ENCODE measurements at places on chromosomes 13 and 19.

DNA sequence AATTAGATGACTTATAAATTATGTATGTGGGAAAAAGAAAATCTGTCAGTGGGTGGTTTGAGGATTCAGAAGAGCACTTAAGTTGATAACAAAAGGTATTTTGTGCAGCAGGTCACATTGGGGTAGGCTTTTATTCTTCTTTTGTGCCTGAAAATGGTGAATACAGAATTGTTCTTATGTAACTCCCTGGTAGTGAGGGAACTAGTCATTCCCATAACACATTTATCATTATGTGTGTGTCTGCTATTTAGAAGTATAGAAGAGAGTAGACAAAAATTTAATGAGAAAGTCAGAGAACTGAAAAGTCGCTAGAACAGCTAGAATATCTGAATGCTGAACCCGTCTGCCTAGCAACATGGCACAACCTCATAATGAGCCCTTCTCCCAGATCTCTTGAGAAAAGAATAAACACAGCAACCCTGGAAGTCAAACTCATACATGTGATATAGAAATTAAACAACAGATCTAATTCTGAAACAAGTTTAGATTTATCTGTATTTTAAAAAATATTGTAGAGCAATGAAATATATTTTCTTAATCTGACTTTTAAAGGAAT, 111.8 kb upstream of the EDNRB start:
- no peak for DNase-seq

DNA sequence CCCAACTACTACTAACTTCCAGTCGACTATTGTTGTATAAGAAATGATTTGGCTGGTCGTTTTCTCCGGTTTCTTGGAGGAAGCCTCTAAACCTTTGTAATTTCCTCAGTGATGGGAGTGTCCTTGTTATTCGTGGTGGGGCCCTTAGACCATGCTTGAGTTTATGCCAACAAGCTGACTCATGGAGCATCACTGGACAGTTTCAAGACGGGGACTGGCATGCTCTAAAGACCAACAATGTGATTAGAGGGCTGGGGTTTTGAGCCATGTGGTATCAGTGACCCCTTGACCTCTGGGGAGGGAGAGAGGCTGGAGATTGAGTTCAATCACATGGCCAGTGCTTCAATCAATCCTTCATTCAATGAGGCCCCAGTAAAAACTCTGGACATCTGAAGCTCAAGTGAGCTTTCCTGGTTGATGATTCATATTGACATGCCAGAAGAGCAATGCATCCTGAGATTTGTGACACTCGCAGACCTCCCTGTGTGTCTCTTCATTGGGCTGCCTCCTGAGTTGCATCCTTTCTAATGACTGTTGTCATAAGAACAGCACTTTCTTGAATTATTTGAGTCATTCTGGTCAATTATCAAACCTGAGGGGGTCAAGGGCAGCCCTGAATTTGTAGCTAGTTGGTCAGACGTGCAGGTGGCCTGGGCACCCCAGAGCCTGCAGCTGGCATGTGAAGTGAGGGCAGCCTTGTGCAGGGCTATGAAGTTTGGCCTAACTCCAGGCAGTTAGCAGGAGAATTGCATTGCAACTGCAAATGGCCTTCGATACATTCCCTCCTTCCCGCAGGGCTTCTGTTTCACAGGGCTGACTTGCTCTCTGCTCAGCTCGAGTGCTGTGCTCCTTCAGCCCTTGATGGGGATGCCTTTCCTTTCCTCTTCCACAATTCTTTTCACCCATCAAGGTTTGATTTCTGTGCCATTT, 246.5 kb downstream of the FGF9 start:
- DNase-seq: no peak

- DNase-seq: no peak
These were observed 23.9 kb upstream of the CXCL17 start for GRCh38 chr19:42466521-42467182.

GRCh38 chr19:11090997-11091702, 1.9 kb downstream of the LDLR start:
- no peak for DNase-seq

DNA sequence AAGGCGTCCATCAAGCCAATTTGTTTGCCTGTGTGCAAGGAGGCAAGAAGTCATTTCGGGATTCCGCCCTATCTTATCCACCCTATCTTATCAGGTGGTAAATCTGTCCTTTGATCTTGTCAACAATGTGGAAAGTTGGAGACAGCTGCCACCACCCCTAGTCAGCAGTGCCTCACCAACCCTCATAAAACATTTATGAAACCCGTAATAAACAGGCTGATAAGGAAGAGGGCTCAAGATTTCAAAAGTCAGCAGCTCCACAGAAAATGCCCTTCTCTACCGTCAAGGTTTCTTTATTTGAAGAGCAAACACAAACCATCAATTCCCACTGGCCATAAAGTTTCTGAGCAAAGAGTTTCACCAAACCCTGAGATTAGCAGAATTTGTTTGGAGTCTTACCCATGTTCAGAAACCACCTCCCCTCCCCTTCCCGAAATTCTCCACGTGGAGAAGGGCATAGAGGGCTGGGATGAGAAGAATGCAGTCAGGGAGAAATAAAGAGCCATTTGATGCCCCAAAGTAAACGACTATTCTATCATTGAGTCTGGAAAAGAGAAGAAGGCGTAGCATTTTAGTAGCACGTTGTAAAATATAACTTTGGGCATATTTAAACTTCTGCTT, 196.0 kb upstream of the GPR12 start:
- DNase-seq: no peak

- DNase-seq: no peak
These were observed 290.1 kb downstream of the DCLK1 start for GRCh38 chr13:35841060-35841521.

- DNase-seq: no peak
These were observed 15.3 kb downstream of the ATP7B start for GRCh38 chr13:51995677-51996551.

- DNase-seq: no peak
These were observed 33.6 kb downstream of the NAXD start for GRCh38 chr13:110648848-110649421.

GRCh38 chr19:55418185-55418584, 10.6 kb upstream of the UBE2S start:
- no peak for DNase-seq

GRCh38 chr19:38251564-38252051, 4.6 kb downstream of the PPP1R14A start:
- no peak for DNase-seq

DNA sequence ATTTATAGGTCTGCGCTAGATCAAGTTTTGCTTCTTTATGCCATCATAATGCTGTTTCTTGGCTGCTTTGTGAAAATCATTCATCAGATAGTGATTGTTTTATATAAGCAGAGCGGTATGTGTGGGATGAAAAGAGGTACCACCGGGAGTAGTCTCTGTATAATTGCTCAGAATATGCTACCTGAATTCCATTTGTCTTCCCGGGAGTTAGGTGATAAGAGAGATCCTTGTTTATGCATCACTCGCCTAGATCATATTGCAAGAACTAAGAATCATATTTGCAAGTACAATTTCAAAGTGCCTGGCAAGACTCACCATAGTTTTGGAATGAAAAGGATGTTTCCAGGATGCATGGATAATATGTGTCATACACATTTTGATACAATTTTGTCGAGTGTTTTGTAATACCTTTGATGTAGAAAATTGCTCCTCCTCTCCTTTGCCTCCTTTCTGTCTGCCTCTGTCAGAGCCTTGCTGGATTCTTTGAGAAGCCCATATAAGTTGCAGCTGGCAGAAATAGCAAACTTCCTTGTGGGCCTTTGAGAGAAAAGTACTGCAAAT, 1306.0 kb upstream of the SLC10A2 start:
- DNase-seq: no peak

DNA sequence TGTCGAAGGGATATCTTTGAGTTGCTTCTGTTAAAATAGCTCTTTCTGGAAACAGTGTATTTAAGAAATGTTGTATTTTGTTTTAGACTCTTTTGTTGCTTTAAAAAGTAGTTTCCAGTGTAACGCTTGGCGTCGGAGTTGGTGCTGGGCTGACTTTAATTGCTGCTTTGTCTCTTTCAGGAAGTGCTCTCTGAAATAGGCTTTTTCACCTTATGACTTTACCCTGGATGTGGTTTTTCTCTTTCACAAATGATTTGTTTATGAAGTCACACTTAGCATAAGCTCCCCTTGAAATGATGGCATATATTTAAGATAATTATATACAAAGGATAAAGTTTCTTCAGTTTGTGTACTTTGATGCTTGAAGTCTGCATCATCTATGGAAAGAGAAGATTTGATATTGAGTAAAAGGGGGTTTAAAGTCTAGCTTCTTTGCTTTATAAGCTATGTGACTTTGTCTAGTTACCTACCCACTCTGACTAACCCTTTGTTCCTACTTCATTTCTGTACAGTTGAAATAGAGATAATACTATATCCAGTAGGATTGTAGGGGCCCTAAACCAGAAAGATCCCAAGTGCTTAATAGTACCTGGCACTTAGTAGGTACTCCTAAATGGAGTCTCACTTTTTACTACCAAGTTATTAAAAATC, at the start of gene GPR18:
Gene GPR18 (minus strand): TSS at position 170 of the 651 bp plus-strand sequence. CDS start 2,507 bp downstream, outside the sequence.
- DNase-seq: no peak

GRCh38 chr19:52094526-52095130, 937 bp downstream of the ZNF841 start:
- no peak for DNase-seq

DNA sequence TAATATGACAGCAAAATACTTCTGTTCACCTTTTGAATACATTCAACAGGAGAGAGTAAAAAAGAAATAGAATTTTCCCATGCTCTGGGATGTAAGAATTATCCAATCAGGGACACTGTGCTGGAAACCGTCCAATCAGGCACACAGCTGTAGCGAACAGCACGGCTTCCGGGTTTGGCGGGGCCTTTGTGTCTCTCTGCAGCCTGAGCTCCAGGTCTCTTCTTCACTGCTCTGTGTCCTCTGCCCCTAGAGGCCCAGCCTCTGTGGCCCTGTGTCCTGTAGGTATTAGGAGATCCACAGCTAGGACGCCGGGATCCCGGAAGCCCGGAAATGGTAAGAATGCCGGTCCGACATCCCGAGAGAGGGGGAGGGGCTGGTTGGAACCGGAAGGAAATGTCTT, 92.7 kb downstream of the ZNF737 start:
- DNase-seq: no peak
